ENCODE measurements at places on chromosomes 2 and 18.

- DNase-seq: no peak
Observed at GRCh38 chr2:119233326-119234020, 9.8 kb downstream of the STEAP3 start.

- no peak for DNase-seq
Observed at GRCh38 chr2:1993711-1994682, 249.7 kb upstream of the PXDN start.

- no peak for DNase-seq
Observed at GRCh38 chr2:77567723-77568122, 45.5 kb upstream of the LRRTM4 start.

GRCh38 chr18:22285361-22286140 is 116.2 kb downstream of the GATA6 start:
- no peak for DNase-seq

DNA sequence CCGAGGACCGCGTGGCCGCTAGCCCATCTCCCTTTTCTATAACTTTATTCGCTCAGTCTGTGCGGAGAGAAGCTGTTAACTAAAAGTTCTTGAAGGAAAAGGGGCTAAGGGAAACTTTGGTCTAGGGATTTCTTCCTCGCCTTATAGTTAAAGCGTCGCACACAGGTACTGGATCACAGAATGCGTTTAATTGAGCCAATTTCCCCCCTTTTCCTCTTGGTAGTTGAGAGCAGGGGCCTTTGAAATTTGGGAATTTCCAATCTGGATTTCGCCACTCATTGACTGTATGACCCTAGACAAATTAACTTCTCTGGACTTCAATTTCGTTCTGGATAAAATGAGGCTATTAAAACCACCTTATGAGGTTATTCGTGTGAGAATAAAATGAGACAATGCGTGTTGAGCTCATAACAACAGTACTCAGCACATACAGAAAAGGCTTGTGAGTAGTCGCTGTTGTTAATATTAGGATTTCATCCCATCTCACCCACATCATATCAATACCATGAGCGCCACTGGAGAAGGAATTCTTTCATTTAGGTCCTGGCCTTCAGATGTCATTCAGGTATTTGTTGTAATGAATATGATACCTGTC is 763 bp upstream of the OLA1 start:
- DNase-seq: no peak
